ENCODE measurements at places on chromosomes 3 and 15.
A peak's percentile ranks its signal among the peaks of the same experiment; 100 is the strongest.

- no peak for DNase-seq
Observed at GRCh38 chr3:176090727-176091126, 1106.6 kb downstream of the TBL1XR1 start.

DNA sequence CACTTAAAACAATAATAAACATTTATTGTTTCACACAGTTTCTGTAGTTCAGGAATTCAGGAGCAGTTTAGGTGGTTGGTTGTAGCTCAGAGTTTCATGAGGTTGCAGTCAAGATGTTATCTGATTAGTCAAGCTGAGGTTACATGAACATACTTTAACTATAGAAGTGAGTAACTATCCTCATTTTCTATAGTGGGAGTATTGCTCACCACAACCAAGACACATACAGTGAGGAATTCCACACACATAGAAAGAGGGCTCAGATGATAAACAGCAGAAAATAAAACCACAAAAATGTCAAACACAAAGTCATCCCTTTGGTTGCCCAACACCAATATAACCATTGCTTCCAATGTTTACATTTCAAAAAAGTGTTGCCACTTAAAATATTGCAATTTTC lies 13.6 kb downstream of the SCN11A start:
- DNase-seq = no peak

- DNase-seq = no peak
Observed at GRCh38 chr3:179363332-179363731, 15.8 kb downstream of the MFN1 start.

GRCh38 chr3:114226313-114226712 lies 11.1 kb downstream of the ZNF80 start:
- DNase-seq = no peak

DNA sequence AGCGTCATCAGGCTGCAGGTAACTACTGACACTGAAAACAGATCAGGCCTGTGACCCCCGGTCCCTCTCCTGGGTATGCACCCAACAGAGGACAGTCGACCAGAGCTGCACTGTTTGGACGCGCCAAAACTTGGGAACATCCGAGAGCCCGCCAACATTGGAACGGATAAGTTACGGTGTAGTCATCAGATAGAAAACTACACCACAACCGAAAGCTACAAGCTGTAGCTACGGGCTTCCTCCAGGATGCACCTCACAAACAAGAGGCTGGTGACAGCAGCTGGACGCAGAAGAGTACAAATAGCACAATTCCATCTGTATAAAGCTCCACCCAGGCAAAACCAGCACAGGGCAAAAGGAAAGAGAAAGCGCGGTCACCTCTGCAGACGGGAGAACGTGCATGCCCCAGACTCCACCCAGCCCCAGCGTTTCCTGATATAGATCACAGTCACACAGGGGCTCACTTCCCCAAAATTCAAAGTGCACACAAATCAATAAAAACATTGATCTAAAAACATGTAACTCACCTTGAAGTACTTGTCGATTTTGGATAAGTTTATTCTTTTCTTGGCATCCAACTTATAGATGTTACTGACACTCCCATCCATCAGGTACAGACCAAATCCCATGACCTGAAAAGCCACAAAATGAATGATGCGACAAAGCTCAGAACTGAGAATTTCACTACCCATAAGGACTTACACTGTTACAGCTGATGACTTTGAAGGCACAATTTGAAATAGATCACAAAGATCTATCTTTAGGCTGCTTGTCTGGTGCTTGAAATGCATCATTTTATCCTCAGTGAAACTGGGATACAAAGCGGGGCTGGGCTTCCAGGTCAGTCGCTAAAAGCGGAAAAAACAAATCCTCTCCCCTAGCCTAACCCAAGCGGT lies 43.3 kb downstream of the CYFIP1 start:
- no peak for DNase-seq

- DNase-seq = no peak
Observed at GRCh38 chr15:32919749-32920414, 202.1 kb downstream of the GREM1 start.

GRCh38 chr3:86814321-86814720 lies 176.6 kb downstream of the VGLL3 start:
- DNase-seq = no peak

GRCh38 chr3:166283840-166284239 lies 446.6 kb upstream of the BCHE start:
- no peak for DNase-seq

DNA sequence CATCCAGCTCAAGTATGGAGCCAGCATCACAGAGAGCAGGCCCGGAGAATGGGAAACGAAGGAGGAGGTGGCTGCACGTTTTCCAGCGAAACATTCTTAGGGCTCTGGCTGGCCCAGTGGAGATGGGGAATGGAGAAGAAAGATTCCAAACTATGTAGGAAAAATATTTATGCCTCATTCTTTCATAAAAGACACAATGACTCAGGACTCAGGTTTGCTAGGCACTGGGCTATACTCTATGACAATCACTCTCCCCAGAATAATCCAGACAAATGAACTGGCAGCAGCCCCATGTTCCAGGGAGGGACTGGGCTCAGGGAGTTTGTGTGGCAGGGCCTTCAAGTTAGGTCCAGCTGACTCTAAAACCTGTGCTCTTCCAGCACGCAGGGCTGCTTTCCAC lies 110.8 kb upstream of the RAD18 start:
- no peak for DNase-seq

DNA sequence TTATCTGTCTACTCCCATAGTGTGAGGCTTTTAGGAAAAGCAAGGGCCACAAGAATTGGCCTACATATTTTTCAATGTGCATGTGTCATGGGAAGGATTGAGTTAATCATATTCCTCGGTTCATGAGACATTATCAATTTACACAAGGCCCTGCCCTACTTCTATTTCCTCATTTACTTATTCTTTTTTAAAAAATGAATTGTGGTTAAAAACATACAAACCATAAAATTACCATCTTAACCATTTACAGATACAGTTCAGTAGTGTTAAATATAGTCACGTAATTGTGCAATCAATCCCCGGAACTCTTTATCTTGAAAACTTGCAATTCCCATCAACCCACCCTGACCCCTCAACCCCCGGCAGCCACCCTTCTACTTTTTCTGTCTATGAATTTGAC lies 284.0 kb upstream of the GADL1 start:
- no peak for DNase-seq

GRCh38 chr3:102714567-102714966 lies 279.8 kb downstream of the ZPLD1 start:
- DNase-seq = no peak

- DNase-seq = no peak
Observed at GRCh38 chr3:158742871-158743663, 10.8 kb upstream of the RARRES1 start.

DNA sequence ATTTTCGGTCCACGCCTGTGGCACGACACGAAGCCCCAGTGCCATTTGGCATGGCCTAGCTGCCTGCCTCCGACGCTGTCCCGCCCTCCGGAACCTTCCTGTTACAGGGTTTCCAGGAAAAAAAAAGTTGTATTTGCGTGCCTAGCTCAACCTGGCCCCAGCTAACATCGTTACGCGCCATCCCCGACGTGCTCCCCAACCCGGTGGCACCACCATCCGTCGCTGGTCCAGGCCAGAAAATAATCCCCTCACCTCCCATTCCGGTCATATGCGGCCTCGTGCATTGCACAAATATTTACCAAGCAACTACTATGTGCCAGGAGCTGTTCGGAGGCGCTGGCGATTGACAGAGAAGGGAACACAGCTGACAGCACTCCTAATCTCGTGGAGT lies 1.4 kb upstream of the CYP1A1 start:
- no peak for DNase-seq

- DNase-seq = no peak
Observed at GRCh38 chr15:51193526-51193925, 98.8 kb upstream of the TNFAIP8L3 start.

- peak; percentile 42 for DNase-seq
Observed at GRCh38 chr15:75732809-75733451, 20.3 kb upstream of the CSPG4 start.

DNA sequence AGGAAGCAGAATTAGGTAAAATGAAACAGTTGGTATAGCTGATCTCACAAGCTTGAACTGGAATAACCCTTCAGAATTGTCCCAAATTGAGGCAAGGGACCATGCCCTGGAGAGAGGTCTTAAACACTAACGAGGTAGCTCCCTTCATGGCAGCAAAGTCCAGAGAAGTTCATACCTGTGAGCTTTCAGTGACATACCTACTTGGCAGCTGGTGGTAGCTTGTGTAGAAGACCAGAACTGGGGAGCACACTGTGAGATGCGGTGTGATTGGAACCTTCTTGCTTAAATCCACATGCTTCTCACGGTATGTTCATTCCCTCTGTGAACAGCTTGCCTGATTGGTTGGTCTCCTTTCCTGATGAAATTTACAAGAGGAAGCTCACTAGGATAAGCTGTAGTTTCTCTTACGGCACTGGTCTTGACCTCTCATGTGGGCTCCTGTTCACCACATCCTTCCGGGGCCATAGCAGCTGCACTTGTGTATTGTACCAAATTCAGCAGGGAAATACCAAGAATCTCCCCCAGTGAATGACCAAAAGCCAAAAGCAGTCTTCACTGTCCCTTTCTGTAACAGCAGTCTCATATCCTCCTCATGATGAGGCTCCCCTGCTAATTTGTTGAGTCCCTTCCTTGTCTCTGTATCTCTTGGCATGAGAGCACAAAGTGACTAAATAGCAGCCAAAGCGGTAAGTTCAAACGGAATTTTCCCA lies 483.7 kb upstream of the FRG2C start:
- DNase-seq = no peak

- DNase-seq = no peak
Observed at GRCh38 chr3:15522016-15522415, 510 bp upstream of the COLQ start.

- DNase-seq = no peak
Observed at GRCh38 chr3:181851063-181851462, 139.3 kb downstream of the SOX2 start.

DNA sequence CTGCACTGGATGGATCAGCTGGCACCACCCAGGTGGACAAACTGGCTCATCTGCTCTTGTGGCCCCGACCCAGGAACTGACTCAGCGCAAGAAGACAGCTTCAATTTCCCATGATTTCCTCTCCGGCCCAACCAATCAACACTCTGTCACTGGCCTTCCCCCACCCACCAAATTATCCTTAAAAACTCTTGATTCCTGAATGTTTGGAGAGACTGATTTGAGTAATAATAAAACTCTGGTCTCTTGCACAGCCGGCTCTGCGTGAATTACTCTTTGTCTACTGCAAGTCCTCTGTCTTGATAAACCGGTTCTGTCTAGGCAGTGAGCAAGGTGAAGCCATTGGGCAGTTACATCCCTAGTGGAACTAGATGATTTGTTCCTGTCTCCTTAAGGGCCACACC lies 16.1 kb downstream of the BDH1 start:
- no peak for DNase-seq

DNA sequence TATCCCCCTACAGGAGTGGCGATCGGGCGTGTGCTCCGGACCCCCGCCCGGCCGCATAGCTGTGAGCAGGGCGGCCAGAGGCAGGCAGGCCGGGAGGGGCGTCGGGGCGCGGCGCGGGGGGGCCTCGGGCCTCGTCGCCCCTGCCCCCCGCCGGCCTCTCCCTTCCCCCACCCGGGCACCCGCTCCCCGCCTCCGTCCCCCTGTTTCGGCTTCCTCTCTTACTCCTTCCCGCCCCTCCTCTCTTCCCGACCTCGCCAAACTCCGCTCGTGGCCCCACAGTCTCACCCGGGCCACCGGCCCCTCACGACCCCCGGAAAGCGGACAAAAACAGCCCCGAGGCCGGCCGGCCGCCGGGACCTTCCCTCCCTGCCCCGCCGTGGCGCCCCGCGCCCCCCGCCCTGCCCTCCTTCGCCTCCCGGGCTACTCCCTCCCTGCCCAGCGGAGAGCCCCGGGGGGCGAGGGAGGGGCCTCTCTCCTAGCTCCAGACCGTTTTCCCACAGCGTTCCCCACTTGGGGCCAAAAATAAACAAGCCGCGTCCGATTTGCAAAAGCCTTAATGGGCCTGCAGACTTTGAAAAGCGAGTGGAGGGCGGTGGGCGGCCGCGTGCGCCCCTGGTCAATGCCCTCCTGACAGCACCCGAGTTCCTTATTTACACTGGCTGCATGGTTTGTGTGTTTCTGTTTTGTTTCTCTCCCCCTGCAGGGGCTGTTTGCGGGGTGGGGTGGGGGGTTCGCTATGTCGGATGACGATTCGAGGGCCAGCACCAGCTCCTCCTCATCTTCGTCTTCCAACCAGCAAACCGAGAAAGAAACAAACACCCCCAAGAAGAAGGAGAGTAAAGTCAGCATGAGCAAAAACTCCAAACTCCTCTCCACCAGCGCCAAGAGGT lies 1.0 kb downstream of the UBE2E1 start:
- peak; percentile 19 for DNase-seq

- no peak for DNase-seq
Observed at GRCh38 chr15:90053685-90054466, 48.4 kb downstream of the IDH2 start.

All from activated naive CD4-positive, alpha-beta T cell treated with anti-CD3 and anti-CD28 coated beads, Interleukin-2, amount 50 U/mL, for 16 hours (primary cell).